ENCODE measurements at places on chromosomes 2 and 18.

DNA sequence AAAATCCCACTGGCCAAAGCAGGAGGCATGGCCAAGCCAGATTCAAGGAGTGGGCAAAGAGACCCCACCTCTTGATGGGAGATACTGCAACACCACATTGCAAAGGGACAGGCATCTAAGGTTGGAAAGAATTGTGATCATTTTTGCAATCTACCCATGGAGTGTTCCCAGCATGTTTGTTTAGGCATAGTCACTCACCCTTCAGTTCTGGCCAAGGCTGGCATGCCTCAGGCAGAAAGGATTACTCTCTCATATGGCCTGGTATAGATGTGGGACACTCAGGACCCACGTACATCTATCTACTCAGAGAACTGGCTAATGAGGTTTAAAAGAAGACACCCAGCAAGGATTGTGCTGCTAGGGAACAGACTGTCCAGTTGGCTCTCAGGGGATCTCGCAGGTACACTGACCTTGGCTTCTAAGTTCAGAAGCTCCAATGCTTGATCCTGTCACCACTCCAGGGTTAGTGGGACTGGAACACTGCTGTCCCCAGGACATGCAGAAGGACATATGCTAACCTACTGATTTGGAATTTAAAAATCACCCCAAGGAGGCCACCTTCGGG lies 183.7 kb downstream of the KLHL29 start:
- no peak for DNase-seq

GRCh38 chr2:148042219-148042618 lies 21.3 kb downstream of the MBD5 start:
- no peak for DNase-seq

DNA sequence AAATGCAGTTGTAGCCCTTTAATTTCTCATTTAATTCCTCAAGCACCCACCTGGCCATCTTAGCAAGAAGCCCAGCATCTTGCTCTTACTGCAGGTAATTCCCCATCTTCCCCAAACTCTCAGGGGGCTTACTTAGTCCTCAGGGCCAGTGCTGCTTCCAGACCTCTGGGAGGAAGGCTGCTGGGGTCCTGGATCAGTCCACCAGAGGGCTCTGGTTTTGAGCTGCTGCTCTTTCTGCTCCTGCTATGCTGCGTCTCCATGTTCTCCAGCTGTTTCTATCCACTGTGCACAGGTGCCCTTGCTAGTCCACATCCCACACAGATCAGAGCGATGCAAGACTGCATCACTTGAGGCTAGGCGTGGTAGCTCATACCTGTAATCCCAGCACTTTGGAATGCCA lies 34.5 kb upstream of the TMEM87B start:
- peak; percentile 51 for DNase-seq

DNA sequence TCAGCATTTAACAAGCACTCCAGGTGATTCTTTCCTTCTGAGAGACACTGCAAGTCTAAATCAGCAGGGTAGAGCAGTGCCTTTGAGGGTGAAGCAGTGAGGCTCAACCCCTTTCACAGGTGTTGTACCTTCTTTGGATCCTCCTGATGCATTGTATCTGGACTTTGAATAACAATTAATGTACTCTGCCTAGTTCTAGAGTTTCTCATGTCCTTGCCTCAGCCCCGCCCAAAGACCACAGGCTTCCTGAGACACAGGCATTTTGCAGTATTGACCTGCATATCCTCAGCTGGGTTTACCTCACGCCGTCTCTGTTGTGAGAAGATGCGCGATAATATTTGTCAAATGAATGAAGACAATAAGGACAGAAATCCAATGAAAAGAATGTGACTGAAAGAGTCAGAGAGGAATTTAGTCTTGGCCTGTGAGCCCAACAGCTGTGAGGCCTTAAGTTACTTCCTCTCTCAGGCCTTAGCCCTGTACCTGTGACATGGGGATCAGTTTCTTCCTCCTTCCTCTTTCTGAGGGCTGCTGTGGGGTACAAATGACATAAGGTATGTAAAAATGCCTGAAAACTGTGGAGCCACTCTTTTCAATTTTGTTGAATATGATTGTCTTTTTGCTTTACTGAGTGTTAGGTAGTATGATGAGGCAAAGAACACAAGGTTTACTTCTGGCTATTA lies 43.7 kb downstream of the WIPF1 start:
- DNase-seq: no peak

DNA sequence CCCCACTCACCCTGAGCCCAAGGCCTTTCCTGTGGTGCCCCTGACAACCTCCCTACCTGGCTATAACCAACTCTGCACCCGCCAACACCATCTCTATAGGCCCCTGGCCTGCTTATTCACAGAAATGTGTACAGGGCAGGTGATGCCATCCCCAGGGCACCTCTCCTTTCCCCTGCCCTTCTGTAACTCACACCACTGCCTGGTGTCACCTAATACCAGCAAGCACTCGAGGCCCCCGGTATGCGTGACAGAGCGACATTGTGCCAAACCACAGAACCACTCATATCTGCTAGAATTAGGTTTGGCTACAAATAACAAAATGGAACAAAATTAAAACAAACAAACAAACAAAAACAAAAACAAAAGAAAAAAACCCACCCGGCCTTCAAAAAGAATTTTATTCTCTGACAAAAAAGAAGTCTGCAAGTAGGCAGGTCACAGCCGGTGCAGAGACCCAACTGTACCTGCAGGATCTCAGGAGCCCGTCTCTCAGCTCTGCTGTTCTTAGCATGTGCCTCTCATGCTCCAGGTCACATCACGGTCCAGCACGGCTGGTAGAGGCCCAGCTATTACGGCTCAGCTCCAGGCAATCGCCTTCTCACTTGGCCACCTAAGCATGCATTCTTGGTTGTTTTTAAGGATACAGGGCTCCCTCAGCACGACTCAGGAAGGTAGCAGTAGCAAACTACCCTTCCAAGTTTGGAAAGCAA lies 51.4 kb downstream of the FAM178B start:
- no peak for DNase-seq

- DNase-seq: no peak
These were observed 8.2 kb downstream of the RND3 start for GRCh38 chr2:150479075-150479915.

- no peak for DNase-seq
These were observed 978 bp upstream of the TUBA4A start for GRCh38 chr2:219254590-219255201.

- DNase-seq: no peak
These were observed 266.8 kb upstream of the FBXO11 start for GRCh38 chr2:48173141-48173540.

DNA sequence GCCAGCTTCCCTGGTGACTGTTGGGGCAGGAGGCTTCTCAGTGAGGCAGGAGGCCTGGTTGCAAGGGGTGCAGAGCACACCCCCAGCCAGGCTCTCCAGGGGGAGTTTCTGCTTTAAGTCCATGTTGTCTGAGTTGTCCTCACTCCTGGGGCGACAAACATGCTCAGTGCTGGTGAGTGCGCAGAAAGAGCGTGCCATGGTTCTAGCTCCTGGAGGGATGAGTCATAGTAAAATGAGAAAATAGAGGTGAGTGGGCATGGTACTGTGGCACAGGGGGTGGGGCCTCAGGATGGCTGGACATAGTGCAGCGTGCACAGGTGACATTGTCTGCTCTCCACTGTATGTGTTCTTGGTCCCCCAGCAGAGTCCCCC lies 457.2 kb upstream of the HS6ST1 start:
- DNase-seq: no peak

- DNase-seq: peak; percentile 92
These were observed 165.0 kb downstream of the ANKRD44 start for GRCh38 chr2:197145471-197146056.

GRCh38 chr2:31886700-31887099 lies 124.1 kb downstream of the MEMO1 start:
- DNase-seq: peak; percentile 53

DNA sequence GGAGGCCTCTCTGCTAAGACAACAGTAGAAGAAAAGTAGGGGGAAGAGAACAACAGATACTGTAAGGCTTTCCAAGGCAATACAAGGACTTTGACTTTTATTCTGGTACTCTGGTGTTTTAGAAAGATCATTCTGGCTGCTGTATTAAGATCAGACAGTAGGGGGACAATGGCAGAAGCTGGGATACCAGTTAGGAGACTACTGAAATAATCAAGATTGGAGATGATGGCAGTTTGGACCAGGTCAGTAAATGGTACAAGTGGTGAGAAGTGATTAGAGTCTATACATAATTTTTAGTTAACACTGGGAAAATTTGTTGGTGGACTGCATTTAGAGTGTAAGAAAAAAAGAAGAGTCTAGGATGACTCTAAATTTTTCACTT lies 139.7 kb downstream of the ROCK1 start:
- DNase-seq: peak; percentile 54

DNA sequence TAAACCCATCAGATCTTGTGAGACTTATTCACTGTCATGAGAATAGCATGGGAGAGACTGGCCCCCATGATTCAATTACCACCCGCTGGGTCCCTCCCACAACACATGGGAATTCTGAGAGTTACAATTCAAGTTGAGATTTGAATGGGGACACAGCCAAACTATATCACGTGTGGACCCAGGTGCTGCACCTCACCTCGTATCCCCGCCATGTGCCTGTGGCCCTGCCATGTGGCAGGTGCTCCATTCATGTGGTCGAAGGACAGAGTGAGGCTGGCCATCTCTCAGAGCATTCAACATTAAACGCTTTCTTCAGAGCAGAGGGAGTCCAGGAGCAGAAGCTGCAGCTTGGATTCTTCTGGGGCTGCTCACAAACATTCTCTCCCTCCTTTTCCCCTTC lies 32.3 kb downstream of the MROH2A start:
- DNase-seq: no peak

- DNase-seq: no peak
These were observed 96.1 kb downstream of the ARL6IP6 start for GRCh38 chr2:152814475-152815030.

DNA sequence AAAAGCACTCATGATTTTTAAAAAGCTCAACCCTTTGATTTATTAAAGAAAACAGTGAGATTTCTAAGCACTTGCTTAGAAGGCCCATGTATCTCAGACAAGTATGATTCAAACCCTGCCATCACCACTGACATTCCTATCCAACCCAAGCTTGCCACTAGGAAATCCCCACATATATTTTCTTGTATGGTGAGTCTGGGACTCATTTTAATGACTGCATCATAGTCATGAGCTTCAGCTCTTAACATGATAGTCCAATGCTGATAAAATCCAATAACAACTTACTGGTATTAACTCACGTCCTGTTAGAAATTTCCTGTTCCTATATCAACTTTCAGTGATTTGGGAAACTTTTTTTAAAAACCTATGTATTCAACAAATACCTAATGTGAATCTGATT lies 39.4 kb upstream of the NCKAP5 start:
- no peak for DNase-seq

DNA sequence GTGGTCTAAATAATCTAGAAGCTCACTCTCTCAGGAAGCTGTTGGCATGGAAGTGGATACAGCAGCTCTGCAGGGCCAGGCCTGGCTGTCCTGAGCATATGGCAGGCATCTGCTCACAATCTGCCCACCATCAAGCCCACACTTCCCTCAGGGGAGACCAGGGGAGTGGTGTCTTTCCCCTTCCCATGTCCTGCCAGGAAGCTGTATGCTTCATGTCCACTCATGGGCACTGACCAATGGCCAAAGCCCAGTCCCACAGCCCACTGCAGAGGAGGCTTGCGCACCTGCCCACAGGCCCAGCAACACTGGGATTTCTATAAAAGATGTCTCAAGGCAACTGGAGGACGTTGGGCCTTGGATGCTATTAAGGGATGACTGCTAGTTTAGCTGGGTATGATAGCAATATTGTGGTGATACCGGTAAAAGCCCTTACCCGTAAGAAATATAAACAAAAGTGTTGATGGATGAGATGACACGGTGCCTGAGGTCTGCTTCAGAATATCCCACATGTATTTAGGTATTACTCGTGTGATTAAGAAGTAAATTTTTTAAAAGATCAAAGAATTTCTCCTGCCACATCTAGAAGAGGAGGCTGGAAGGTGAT lies 106.7 kb upstream of the CTDP1 start:
- no peak for DNase-seq

DNA sequence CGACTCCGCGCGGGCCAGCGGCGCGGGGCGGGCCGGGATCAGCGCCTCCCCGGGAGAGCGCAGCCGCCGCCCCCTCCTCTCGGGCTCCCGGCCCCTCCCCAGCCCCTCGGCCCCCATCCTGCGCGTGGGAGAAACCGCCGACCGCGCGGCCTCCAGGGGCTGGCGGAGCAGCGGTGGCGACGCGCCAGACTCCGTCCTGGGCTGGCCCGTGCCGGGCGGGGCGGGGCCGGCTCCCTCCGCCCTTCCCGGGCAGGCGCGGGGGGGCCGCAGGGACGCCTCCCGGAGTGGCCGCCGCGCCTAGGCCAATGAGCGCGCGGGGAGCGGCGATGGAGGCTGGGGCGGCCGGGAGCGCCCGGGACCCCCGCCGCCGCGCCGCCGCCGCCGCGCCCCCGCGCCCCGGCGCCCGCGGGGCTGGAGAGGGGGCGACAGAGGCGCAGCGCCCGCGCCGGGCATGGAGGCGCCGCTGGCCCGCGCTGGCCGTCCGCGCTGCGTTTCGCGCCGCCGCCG lies 49.1 kb downstream of the KCNIP3 start:
- peak; percentile 65 for DNase-seq

GRCh38 chr2:144796164-144796563 lies 276.2 kb upstream of the ZEB2 start:
- no peak for DNase-seq

GRCh38 chr2:155846259-155846658 lies 486.3 kb downstream of the NR4A2 start:
- peak; percentile 40 for DNase-seq

DNA sequence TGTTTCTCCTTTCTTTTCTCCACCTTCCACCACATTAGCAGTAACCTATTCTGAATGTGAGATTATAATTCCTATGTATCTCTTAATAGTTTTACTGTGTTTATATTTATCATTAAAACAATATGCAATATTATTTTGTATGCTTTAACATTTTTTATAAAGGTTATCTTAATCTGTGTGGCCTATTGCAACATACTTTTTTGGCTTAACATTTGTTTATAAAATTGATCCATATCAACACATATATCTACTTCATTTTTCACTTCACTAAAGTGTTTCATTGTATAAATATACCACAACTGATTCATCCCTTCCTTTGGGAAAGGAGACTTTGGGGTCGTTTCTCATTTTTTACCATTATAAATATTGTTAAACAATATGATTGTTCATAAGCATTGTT lies 48.6 kb downstream of the ATP9B start:
- no peak for DNase-seq

- no peak for DNase-seq
These were observed 55.0 kb upstream of the MCFD2 start for GRCh38 chr2:46970334-46971288.

- DNase-seq: no peak
These were observed 134.2 kb downstream of the DTNB start for GRCh38 chr2:25539136-25539535.

DNA sequence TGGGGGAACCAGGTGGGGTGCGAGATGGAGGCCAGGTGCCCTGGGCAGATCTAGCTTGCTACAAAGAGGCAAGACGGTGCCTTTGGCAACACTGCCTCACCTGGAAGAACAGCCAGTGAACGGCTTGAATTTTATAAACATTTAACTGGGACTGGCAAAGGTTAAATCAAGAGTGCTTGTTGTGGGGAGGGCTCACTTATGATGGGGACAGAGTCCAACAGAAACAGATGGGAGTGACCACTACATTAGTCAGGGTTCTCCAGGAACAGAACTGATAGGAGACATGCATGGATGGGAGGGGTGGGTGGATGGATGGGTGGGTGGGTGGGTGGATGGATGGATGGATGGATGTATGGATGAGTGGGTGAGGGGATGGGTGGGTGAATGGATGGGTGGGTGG lies 19.2 kb downstream of the ODC1 start:
- DNase-seq: no peak
